ENCODE measurements at places on chromosomes 5 and 9. TPM values are rescaled to one million over a fixed set of nuclear protein-coding genes. Genes with fewer than 3 reads are reported as not detected.

DNA sequence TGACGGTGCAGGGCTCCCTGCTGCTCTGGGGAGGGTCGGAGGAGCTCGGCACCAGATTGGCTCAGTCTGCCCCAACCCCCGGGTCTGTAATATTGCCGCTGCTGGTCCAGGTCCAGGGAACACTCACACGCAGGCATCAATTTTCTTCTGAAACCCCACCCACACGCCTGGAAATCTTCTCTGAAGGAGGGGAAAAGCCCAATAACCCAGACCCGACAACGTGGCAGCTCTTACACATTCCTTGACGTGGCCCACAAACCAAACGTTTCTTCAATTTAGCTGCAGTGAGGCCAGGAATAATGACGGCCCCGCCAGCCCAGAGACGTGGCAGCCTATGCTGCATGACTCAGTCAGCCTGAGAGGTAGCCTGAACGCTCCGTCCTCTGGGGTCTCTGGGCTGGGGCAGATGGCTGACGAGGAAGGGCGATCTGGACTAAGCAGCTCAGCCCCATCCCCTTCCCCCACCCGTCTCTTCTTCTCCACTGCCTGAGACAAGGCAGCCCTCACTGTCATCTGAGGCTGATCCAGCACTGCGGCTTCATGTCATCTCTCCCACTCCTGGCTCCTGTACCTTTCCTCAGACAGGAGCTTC is 9.9 kb upstream of the SPARC start:
- DNase-seq: peak; percentile 89

DNA sequence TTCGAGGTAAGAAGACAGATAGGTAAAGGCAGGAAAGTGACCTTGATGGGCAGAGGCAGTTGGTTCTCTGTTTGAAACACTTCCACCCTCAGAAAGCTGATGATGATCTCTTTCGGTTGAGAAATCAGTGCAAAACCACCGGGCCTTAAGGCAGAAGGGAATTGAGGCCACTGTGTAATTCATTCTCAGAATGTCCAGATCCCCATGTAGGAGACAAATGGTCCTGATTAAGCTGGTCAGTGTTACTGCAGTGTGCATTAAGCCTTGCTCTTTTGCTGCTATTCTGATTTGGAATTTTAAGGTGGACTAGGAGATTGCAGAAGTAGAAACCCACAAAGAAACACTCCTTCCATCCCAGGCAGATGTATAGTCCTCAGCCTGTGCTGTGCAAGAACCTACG is 255.2 kb downstream of the ARHGAP26 start:
- DNase-seq: no peak

DNA sequence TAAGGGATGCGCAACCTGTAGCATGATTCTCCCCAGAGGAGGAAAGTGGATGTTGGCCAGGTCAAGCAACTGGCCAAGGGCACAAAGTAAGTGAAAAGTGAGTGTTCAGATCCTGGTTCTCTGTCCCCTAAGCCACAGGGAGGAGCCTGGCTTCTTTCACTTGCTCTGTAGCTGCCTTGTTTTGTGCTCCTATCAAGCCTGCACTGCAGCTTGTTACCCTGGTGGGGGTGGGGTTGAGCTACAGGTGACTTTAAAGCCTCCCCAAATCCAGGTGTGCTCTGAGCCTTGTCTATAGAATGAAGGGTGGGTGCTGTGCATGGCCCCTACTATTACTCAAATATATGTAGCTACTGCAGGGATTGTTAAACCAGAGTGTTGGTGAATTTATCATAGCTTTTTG is 32.9 kb downstream of the RALGPS1 start:
- DNase-seq: no peak

- no peak for DNase-seq
These were observed 27.3 kb downstream of the PUM3 start for GRCh38 chr9:2816476-2817141.

ANGPTL2 gene
- 27.5 TPM for total RNA-seq

SEMA5A gene
- total RNA-seq: 9.9 TPM

ADAMTS16 gene
- not detected for total RNA-seq

TENT4A gene
- total RNA-seq: 43.3 TPM

NR2F1 gene
- 52.1 TPM for total RNA-seq

FGF1 gene
- not detected for total RNA-seq

Data from uterus (tissue), 4 donors.